ENCODE measurements at places on chromosomes 1 and 21. TPM values are rescaled to one million over a fixed set of nuclear protein-coding genes. Genes with fewer than 3 reads are reported as not detected.

Gene C1orf226
- total RNA-seq, result 0.26 TPM

Gene UBE2U
- total RNA-seq, result not detected

Gene POGZ
- total RNA-seq, result 6.6 TPM

Gene OR2T34
- not detected for total RNA-seq

Gene CD53
- not detected for total RNA-seq

Gene B3GALT5
- total RNA-seq, result 0.90 TPM

Gene C8B
- not detected for total RNA-seq

Gene S100B
- total RNA-seq, result not detected

Gene CNR2
- not detected for total RNA-seq

Gene PRDM16
- 13.4 TPM for total RNA-seq

Gene SLC25A34
- total RNA-seq, result under 0.01 TPM

All from bronchial epithelial cell (primary cell).